ENCODE measurements at places on chromosomes 2 and 18. TPM values are rescaled to one million over a fixed set of nuclear protein-coding genes. Genes with fewer than 3 reads are reported as not detected.

GRCh38 chr2:8620611-8621382 is 61.1 kb upstream of the ID2 start:
- no peak for DNase-seq

GRCh38 chr2:230758566-230759480 is 46.2 kb downstream of the CAB39 start:
- DNase-seq, result no peak

- DNase-seq, result no peak
These were observed 1611.1 kb upstream of the ZEB2 start for GRCh38 chr2:146131048-146131447.

- no peak for DNase-seq
These were observed 276.6 kb upstream of the SIX2 start for GRCh38 chr2:45285771-45286390.

GRCh38 chr2:105791229-105791628 is 46.5 kb downstream of the NCK2 start:
- DNase-seq, result no peak

- DNase-seq, result no peak
These were observed 267.9 kb upstream of the PIK3C3 start for GRCh38 chr18:41687138-41687537.

GRCh38 chr2:143736904-143737303 is 607.7 kb downstream of the ARHGAP15 start:
- no peak for DNase-seq

The PARD6G gene
- 1.1 TPM for total RNA-seq

The LHCGR gene
- not detected for total RNA-seq

The NGEF gene
- not detected for total RNA-seq

The PFN4 gene
- not detected for total RNA-seq

The MERTK gene
- total RNA-seq, result 0.13 TPM

The COL4A3 gene
- total RNA-seq, result 0.52 TPM
